ENCODE measurements at places on chromosomes 3 and 15.

GRCh38 chr3:151859233-151859673 is 14.2 kb upstream of the SUCNR1 start:
- no peak for DNase-seq

DNA sequence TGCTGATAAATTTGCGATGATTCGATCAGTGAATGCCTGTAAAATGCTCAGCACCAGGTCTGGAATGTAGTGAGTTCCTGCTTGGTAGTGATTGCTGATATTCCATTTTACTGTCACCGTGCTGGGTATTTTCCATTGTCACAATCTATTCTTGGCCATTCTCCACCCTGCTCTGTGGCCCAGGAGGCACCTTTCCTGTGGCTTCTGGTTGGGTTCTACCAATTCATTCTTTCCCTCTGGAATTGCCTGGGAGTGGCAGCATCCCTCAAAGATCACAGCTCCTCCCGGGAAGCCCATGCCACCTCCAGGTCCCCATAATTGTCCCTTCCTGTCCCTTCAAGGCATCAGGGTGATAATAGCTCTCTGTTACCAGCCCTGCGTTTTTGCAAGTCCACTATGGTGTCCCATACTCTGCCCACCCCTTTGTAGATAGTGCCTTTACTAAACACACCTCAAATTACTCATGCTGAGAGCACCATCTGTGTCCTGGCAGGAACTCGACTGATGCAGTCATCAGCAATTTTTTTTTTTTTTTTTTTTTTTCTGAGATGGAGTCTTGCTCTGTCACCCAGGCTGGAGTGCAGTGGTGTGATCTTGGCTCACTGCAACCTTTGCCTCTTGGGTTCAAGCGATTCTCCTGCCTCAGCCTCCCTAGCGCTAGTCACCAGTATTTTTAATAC is 177.8 kb upstream of the PROK2 start:
- no peak for DNase-seq

- no peak for DNase-seq
Observed at GRCh38 chr3:16079519-16079918, 95.0 kb upstream of the GALNT15 start.

DNA sequence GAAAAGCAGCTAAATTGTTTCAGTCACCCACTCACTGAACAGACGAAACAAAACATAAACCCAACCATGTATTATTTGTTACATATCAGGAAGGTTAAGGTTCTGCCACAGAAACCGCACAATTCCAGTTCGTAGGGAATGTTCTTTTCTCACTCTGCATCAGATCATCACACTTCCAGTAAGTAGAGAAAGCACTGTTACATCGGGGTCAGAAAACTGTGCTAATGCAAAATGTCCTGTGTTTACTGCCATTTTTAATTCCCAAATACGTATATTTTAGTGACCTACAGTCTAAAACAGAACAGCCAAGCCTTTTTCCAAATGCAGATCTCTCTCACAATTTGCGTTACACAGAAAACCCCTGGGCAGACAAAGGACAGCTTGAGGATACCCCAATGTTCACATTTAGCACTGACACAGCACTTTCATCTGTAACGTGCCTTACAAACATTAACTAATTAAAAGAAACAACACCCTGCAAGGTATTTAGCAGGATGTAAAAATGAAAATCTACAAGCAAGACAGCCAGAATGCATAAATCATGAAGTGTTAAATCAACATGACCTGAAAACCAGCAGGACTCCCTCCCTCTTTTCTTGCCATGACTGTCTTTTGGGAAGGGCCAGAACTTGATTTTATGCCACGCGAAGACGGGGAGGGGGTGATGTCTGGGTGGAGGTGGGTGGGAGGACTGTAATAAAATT is 34.8 kb upstream of the SKIL start:
- DNase-seq = no peak

GRCh38 chr3:141051443-141052200 is 475 bp downstream of the SPSB4 start:
- DNase-seq = no peak

DNA sequence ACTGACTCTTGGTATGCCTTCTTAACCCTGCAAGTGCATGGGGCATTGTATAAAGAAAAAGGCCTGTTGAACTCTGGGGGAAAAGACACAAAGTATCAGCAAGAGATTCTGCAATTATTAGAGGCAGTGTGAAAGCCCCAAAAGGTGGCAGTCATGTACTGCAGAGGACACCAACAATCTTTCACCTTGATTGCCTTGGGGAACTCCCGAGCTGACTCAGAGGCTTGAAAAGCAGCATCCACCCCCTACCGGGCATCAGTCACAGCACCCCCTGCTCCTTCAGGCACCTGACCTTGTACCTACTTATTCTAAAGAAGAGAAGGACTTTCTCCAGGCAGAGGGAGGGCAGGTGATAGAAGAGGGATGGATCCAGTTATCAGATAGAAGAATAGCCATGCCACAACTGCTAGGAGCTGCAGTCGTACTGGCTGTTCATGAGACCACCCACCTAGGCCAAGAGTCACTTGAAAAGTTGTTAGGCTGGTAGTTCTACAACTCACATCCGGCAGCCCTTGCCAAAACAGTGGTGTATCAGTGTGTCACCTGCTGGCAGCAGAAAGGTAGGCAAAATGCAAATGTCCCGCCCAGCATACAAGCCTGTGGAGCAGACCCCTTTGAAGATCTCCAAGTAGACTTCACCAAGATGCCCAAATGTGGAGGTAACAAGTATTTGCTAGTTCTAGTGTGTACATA is 241.6 kb upstream of the CNTN6 start:
- no peak for DNase-seq

- DNase-seq = peak; percentile 28
Observed at GRCh38 chr3:46693038-46693891, at the start of gene ALS2CL. TSS of gene ALS2CL (minus strand) at chr3:46693679. CDS start at chr3:46689440, 4,239 bp downstream.

GRCh38 chr3:38640661-38641452 is 8.6 kb downstream of the SCN5A start:
- peak; percentile 37 for DNase-seq

GRCh38 chr3:3145831-3146230 is 19.1 kb downstream of the TRNT1 start:
- no peak for DNase-seq

DNA sequence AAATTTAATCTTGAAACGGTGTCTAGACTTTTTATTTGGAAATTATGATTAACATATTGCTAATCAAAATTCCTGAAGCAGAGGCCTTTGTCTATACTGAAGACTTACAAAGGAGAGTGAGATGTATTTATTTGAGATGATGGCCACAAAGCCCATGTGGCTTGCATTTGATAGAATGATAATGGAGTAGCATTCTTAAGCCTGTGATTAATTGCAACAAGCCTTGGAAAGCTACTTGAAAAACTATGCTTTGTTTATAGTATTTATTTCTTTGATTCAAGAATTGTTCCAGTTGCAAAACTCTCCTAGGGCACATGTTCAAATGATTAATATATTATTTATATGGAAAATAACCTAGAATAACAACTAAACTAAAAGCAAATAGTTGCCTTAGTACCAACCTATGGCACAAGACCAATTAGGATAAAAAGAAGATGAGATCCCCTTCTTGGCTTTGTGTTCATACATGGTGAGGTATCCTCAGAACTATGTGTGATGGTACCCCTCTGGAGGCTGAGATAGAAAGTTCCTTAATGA is 244.1 kb upstream of the TBL1XR1 start:
- DNase-seq = no peak

DNA sequence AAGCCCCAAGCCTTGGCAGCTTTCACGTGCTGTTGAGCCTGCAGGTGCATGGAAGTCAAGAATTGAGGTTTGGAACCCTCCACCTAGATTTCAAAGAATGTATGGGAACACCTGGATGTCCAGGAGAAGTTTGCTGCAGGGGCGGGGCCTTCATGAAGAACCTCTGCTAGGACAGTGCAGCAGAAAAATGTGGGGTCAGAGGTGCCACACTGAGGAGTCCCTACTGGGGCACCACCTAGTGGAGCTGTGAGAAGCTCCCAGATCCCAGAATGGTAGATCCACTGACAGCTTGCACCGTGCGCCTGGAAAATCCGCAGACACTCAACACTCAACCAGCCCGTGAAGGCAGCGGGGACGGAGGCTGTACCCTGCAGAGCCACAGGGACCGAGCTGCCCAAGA is 201.6 kb downstream of the OCA2 start:
- DNase-seq = no peak

- DNase-seq = no peak
Observed at GRCh38 chr3:8739757-8740504, 6.3 kb downstream of the CAV3 start.

- DNase-seq = no peak
Observed at GRCh38 chr15:52727815-52728214, 48.6 kb upstream of the ATOSA start.

DNA sequence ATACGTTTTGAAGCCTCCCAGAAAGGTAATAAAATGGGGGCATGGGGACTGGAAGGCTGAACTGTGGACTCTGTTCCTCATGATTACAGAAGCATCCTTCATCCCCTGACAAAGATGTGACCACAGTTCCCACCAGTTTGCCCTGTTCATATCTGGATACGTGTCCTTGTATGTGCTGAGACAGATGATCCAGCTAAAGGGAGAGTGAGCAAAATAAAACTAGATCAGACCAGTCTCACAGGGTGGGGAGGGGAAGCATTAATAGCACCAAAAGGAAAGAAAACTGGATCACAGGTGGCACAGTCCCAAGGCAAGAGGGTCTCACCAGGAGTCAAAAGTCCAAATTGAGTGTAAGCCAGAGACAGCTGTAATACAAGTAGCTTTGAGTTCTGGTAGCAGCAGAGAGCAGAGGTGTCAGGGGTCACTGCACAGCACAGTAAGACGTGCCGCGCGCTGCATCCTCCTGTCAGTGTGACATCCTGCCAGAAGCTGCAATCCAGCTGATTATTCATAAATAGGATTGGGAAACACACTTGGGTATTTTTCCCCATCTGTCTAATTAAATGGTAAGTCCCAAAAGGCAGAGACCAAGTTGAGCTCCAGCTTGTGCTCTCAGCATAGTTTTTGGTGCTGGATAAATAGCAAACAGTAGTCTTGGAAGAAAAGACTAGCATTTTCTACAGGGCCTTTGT is 560.0 kb upstream of the CFAP20DC start:
- DNase-seq = peak; percentile 58

GRCh38 chr15:101652786-101653430 is 727 bp upstream of the TM2D3 start:
- no peak for DNase-seq

DNA sequence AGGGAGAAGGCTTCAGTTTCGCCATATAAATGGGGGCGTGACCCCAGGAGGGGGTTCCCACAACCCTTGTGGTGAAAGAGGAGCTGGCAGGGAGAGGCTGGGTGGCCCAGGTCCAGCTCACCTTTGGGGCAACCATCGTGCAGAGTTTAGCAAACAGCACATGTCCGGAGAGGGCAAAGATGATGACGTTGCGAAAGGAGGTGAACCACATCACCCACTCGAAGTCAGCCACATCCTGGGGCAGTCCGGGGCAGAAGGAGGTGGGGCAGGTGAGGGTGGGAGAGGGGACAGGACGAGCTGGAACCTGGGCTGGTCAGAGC is 3.7 kb downstream of the HHATL start:
- DNase-seq = no peak

DNA sequence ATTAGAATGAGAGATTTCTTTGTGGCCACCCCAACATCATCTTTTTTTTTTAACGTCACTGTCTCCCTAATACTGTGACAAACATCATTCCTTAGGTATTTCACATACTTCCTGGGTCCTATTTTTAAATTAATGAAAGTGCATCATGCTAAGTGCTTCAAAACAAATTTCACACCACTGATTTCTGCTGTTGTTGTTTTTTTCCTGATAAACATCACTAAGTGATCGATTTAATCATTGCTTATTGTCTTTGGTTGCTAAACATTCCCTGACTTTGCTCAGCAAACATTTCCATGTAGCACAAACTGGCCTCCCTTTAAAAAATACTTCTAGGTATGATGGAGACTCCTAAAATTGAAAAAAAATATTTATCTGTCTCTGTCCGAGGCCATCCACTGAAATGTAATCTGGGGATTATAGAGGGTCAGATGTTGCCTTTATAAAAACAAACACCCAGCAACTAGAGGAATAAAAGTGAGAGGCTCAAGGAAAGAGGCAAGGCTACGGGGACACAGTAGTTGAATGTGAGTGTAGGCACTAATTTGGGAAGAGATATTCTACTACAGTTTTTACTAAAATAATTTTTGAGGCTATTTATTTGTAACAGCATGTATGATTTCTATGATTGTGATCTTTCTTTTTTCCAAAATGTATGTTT is 20.5 kb upstream of the LMOD3 start:
- DNase-seq = no peak

DNA sequence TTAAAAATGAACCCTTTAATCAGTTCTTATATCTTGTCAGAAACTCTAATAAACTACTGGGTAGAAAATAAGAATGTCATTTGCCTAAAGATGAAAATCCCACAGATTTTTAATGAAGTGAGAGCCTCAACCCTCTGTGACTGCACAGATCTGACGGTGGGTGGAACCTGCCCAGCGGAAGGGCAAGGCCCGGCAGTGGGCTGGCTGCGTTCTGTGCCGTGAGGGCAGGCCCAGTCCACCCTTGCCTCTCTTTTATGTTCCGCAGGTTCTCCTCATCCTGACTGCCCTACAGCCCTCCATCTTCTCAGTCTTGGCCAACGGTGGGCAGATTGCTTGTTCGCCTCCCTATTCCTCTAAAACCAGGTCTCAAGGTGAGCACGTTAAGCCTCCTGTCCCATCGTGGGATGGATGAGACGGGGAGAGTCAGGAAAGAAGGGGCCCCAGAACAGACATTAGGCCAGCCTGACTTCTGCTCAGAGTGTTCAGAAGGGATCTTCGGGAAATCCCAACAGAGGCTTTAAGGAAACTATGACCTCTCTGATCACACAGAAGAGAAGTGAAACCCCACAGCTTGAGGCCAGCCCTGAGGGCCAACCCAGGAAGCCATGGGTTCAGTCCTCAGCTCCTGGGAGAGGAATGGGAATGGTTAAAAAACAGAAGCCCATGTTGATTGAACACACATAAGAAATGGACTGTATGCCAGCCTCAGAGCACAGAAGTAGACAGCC is 16.0 kb downstream of the SLC51A start:
- no peak for DNase-seq
